Melanocyte of skin (primary cell): ENCODE measurements at places on chromosomes 1 and 21. TPM values are rescaled to one million over a fixed set of nuclear protein-coding genes. Genes with fewer than 3 reads are reported as not detected.

Gene GPR61
- not detected in 2 replicates for total RNA-seq

Gene TDRD5
- total RNA-seq, result not detected in 2 replicates

Gene GRHL3
- total RNA-seq, result not detected in 2 replicates

Gene SF3B4
- 12.4 and 14.5 TPM in 2 replicates for total RNA-seq

Gene OR2G2
- not detected in 2 replicates for total RNA-seq

Gene ZRANB2
- total RNA-seq, result 27.3 and 43.3 TPM in 2 replicates

Gene CLEC20A
- total RNA-seq, result 0.46 TPM in 1 of 2 replicates, not detected in the other

Gene ST6GALNAC3
- 50.0 and 87.8 TPM in 2 replicates for total RNA-seq

Gene ZBTB8B
- total RNA-seq, result under 0.01 TPM in 2 replicates

Gene OLIG1
- not detected in 2 replicates for total RNA-seq

Gene GUCA2A
- total RNA-seq, result not detected in 2 replicates

Gene S100A5
- total RNA-seq, result not detected in 2 replicates
